ENCODE measurements at places on chromosomes 6 and 20.

DNA sequence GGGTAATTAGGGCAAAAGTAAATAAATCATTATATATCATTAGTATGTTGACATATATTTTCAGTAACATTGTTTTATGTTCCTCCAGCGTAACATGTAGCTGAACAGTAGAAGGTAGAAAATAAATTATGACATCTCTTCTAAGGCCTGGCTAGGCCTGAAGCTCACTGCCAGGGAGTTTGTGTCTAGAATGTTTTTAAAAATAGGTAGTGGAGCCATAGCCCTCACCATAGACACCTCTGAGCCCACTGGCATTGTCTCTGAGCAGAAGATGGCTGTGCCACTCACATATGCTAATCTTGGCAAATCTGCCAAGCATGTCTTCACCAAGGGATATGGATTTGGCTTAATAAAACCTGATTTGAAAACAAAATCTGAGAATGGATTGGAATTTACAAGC, 21.3 kb downstream of the FUCA2 start:
- DNase-seq: no peak

DNA sequence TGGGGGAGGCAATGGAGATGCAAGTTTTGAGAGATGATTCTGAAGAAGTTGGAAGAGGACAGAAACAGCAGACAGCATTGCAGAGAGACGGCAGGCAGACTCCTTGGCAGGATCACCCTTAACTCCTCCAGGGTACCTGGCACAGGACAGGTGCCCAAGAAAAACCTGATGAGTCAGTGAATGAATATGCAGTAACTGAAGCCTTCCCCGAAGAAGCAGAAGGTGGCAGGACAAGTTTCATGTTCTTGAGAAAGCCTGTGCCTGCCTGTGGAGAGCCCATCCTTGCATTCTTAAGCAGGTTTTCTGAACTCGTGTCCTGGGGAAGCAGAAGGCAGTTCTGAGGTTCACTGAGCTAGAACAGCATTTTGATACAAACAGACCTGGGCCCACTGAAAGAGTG, 79.6 kb upstream of the SASH1 start:
- DNase-seq: no peak

DNA sequence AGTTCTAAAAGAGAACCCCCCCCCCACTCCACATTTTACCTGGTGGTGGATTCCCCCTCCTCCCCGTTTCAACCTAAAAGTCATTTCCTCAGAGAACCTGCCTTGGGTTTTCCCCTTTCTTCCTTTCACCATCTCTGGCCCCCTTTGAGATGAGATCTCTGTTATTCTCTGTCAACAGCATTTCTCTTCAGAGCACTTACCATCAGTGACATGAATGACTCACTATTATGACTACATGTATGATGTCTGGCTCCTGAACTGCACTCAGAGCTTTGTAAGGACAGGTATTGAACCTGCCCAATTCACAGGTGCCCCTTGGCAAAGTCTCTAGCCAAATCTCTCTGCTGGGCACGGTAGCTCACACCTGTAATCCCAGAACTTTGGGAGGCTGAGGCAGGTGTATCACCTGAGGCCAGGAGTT, 61.4 kb upstream of the JARID2 start:
- no peak for DNase-seq

- DNase-seq: no peak
These were observed 104.3 kb downstream of the AHI1 start for GRCh38 chr6:135393289-135393688.

DNA sequence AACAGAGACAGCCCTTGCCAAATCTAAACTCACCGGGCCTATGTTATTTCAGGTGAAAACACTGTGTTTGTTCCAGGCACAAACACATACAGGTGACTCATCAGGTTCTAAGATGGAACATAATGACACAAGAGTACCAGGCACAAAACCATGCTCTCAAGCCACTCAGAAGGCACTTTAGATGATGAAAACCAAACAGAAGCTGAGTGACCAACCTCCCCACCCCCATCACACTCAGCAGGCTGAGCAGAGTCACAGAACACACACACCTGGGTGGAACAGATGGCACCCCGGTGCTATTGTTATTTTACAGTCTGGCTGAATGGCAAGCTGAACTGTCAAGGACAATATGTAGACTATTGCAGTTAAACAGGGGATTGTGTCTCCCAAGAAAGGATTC, 20.6 kb upstream of the NKX2-2 start:
- DNase-seq: peak; percentile 97

DNA sequence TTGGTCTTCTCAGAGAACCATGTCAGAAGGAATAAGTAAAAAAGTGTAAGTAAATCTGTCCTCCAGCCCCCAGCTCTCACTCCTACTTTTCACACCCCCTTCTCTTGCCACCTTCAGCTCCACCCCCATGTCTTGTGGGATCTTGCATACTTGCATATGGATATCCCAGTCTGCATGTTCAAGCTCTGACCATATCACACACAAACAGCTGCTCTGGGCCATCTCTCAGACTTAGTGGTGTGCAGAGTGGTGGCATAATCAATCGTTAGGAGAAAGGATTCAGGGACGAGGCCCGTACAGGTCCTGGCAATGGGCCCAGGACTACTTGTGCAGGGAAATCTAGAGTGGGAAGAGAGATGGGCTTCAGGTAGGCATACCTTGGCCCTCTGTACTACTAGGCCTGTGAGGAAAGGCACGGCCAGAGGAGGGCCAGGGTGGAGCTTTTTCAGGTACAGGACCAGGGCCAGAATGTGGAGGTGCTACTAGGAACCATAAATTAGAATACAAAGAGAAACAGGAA, 112.0 kb upstream of the SGK1 start:
- DNase-seq: no peak

GRCh38 chr6:161417717-161418462, 144.0 kb upstream of the AGPAT4 start:
- DNase-seq: no peak

DNA sequence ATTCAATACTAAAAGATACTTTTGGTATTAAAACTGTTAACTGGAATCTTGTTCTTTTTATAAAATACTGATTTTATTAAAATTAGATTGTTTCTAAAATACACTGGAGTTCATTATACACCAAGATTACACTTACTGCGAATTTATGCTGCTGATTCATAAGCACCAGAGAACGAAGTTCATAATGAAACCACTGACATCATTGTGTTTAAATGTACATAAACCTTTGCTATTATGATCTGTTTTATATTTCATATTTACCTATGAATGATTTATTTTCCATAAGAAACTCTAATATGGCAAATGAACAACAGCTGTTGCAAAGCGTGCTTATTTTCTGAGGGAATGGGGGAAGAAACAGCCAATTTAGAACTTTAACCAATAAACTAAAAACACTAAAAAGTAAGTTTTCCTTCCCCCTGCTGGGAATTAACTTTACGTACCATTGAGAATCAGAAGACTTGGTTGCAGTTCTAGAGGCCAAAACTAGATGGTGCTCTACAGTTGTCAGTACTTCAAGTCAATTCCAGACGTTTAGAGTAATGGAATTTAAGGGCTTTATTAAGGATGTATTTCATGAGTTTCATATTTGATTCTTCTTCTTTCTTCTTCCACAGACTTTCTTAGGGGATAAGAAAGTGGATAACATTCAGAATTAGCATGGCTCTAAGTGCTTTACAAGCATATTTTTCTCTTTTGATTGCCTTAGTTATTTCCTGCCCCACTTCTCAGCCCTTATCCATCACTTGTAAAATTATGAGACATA, 30.8 kb upstream of the COL19A1 start:
- peak; percentile 42 for DNase-seq

- no peak for DNase-seq
These were observed 289.3 kb upstream of the ARID1B start for GRCh38 chr6:156487877-156488276.

DNA sequence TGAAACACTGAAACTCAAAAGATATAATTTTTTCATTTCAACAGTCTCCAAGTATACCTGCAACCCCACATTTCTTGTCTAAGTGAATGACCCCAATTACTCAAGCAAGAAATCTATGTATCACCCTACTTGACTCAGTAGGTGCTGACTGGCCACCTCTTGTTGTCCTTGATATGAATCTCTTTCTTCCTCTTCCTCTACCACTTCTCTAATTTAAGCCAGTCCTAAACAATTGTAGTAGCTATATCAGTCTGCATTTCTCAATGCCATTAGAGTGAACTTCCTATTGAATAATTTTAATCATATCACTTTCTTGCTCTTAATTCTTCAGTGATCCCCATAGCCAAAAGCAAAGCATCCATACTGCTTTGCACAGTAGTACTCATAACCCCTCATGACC, 93.2 kb downstream of the NKAIN2 start:
- no peak for DNase-seq

DNA sequence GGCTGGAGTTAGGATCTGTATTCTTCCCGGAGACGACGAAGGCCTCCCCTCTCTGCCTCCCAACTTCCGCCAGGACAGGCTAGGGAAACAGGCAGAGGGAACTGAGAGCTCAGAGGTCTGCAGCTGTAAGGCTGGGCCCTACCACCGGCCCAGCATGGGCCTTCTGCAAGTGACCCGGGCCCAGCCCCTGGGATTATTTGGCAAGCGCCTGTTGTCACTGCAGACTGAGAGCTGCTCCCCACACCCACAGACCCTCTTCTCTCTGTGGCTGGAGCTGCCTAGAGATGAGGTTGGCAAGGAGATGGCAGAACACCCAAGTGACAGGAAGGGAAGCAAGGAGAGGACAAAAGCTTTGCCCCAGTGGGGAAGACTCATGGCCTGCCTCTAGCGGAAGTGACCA, 212.6 kb downstream of the ZDHHC14 start:
- DNase-seq: no peak

GRCh38 chr20:33732166-33732970, 572 bp downstream of the ZNF341 start:
- DNase-seq: peak; percentile 98

DNA sequence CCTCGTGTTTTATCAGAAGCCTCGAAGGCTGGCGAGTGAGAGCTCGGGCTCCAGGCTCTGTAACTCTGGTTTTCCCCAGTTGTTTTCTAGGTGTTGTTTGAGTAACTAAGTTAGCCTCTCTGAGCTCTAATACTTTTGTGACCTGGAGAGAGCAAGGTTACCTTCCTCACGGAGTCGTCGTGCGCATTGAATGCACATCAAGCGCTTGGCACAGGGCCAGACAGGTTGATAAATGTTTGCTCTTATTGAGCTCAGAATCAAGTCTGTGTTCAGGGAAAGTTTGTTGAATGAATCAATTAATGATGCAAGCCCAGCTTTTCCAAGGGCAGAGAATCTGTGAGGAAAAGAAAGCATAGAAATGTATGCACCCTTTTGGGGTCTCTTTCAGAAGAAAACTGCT, 33.5 kb downstream of the EDN3 start:
- DNase-seq: no peak

GRCh38 chr6:30238178-30238795, 25.1 kb upstream of the TRIM26 start:
- peak; percentile 8 for DNase-seq

GRCh38 chr6:138103871-138104270, 3.3 kb downstream of the PERP start:
- peak; percentile 68 for DNase-seq

DNA sequence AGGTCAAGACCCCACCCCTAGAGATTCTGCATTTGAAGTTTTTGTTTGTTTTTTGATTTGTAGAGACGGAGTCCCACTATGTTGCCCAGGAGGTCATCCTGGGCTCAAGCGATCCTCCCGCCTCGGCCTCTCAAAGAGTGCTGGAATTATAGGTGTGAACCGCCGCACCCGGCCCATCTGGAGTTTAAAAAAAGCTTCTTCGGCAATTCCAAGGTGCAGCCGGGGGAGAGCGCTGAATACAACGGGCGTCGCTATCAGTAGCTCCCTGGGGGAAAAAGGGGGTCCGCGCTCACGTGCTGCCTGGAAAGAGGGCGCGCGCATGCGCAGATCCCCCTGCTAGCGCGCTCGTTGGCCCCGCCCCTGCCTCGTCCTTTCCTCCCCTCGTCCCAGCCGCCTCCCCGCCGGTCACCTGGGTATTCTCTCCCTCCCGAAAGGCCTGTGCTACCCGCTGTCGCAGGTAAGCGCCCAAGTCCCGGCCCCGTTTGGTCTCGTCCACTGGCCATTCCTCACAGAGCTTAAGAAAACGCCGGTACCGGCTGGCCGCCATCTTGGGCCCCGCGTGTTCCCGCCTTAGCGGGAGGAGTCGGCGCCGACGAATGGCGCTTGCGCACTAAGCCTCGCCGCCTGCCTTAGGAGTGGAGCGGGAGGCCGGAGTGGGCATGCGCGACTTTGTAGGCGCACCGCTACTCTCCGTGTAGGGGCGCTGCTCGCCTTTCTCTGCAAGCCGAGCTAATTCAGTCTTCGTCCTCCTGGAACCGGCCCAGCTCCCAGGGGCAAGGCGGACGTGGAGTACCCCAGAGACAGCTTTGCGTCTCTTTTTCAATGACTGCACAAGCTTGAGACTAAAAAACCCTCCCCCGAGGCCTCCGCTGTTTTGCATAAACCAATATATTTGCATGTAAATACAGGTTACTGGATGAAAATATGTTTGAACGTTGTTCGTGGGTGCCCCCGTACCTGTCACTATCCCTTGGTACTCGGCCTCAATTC, at the start of gene UQCC2:
Gene UQCC2 (minus strand): TSS at position 561 of the 990 bp plus-strand sequence. CDS start 14 bp downstream, at position 547.
- DNase-seq: peak; percentile 98

DNA sequence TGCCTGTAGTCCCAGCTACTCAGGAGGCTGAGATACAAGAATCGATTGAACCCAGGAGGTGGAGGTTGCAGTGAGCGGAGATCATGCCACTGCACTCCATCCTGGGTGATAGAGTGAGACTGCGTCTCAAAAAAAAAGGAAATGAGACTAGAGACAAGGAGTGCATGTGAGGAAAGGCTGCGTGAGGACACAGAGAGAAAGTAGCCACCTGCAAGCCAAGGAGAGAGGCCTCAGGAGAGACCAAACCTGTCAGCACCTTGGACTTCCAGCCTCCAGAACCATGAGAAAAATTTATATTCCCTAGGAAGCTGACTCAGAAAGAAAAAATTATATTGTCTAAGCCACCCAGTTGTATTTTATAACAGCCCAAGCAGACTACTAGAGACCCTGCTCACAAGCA, 7.4 kb upstream of the BEND3 start:
- DNase-seq: no peak

DNA sequence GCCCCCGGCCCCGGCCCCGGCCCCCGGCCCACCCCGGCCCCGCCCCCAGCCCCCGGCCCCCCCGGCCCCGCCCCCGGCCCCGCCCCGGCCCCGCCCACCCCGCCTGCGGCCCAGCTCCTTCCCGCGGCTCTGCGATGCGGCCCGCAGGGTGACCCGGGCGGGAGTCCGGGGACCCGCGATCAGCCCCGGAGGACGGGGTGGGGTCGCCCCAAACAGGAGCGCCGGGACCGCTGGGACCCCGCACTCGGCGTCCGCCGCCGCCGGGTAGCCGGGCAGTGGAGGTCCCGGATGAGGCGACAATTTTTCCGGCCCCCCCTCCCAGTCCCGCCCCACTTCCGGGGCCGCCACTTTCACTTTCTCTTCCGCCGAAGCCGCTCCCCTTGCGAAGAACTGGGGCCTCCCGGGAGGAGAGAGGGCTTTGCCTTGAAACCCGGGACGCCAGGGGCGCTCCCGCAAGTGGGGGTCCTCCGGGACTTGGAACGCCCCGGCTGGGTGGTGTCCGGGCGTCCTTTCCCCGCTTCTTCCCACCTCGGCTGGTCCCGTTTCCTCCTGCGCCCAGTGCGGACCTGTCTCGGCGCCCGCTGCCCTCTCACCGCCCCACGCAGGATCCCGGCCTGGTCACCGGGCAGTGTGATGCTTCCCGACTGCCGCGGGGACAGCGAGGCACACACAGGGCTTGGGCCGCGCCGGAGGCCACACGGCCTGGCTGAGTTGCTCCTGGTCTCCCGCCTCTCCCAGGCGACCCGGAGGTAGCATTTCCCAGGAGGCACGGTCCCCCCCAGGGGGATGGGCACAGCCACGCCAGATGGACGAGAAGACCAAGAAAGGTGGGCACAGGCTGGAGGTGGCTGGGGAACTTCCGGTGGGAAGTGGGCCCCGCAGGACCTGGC, at the start of gene RBCK1:
Gene RBCK1 (plus strand): TSS at position 347 of the 890 bp plus-strand sequence. CDS start 459 bp downstream, at position 806.
- DNase-seq: peak; percentile 89

- DNase-seq: peak; percentile 65
These were observed 247.0 kb upstream of the KCNQ5 start for GRCh38 chr6:72374857-72375256.

Measured in NCI-H345 (cell line).